ENCODE measurements at places on chromosomes 3 and 15. TPM values are rescaled to one million over a fixed set of nuclear protein-coding genes. Genes with fewer than 3 reads are reported as not detected.
A peak's percentile ranks its signal among the peaks of the same experiment; 100 is the strongest.

SCN11A gene
- total RNA-seq, result 0.12 TPM

DNA sequence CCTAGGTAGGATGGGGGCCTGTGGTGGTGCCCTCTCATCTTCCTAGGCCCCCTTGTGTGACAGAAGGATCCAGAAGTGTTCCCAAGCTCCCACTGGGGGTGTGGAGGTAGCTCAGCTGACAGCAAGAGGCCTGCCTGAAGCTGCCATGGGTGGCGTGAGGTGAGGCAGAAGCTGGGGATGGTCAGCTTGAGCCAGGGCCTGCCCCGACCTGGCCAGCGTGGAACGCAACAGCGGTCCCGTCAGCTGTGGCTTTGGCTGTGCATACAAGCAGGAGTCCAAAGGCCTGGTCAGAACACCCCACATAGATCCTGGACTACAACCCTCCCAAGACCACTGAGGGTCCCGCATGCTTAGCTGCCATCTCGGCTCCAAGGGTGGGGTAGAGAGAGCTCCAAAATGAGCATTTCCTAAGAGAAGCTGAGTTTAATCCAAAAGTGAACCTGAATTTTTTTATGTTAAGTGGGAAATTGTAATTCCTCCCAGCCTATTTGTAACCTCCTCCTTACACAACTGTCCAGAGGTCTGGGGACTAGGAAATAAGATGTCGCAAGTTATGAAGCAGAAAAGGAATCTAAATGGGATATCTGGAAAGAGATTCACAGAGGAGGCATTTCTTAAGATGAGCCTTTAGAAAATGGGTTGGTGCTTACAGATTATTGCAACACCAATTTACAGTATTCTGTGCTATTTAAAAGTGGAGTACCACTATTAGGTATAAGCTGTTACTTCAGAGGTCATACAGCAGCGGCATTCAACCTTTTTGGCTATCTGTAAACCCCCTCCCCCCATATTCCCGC, 9.9 kb upstream of the PLA2G4D start:
- peaks cover 19% of the 10 kb centered on the region for H3K27me3 ChIP-seq
- no peaks in the 10 kb centered on the region for H3K36me3 ChIP-seq
- H3K27ac ChIP-seq, result no peak overlapping the region
- DNase-seq, result no peak

DNA sequence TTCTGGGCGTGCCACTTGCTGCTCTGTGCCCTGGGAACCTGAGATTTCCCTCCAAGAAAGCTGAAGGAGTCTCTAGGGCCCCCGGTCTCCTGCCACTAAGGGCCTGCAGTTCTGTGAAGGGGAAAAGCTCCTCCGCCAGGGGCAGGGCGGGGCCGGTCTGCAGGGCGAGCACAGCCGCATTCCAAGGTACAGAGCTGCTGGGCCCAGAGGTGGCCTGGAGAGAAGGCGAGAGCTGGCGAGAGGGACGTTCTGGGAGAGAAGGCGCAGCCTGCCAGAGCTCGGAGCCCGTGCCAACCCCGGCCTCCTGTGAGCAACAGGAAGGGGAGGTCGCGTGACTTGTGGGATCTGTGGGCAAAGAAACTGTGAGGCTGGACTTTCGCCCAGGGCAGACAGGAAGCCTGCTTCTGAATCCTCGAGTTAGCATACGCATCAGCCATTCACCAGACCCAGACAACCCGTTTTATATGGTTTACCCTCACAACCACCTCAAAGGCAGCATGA, 500.4 kb downstream of the SHQ1 start:
- peak; percentile 71 for DNase-seq
- H3K4me1 ChIP-seq, result peaks cover 61% of the 10 kb centered on the region
- no peaks in the 10 kb centered on the region for H3K27me3 ChIP-seq

CACNA2D2 gene
- 0.70 TPM for total RNA-seq

ALDH1A2 gene
- total RNA-seq, result 0.90 TPM

DNA sequence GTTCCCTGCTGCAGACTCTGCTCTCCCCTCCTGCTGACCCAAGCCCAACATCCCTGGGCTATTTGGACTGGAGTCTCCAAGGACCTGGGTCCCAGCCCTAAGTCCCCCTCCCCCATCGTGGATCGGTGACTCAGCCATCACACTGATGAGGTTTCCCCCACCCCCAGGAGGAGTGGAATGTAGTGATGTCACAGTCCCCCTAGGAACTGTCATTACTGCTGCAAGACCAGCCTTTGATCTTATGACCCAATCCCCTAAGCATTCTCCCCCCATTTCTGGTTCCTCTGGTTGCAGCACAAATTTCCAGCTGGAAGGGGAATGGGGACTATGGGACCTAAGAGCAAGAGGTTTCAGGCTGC, 63.4 kb upstream of the CSPG4 start:
- H3K27ac ChIP-seq, result no peak overlapping the region
- no peaks in the 10 kb centered on the region for H3K27me3 ChIP-seq
- no peak for DNase-seq
- H3K4me3 ChIP-seq, result no peak overlapping the region
- no peaks in the 10 kb centered on the region for H3K36me3 ChIP-seq

DNA sequence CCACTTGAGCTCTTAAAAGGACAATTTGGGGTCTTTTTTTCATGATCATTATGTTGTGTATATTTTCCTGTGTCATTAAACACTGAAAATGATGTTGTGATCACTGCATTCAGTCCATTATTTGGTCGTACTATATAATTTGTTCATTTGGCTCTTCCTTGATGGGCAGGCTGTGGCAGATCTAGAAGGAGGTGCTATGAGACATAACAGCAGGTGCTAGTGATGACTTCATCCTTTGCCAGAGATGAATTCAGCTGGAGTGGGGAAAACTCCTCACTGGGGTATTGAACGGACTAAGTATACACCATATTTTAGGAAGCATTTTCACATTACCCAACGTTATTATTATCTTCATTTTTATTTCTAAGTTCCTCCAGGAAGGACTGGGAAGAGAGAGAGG, 12.0 kb downstream of the CMTM7 start:
- H3K4me1 ChIP-seq, result peaks cover 61% of the 10 kb centered on the region
- H3K4me3 ChIP-seq, result no peak overlapping the region
- no peaks in the 10 kb centered on the region for H3K27me3 ChIP-seq
- peaks cover 25% of the 10 kb centered on the region for H3K36me3 ChIP-seq
- H3K27ac ChIP-seq, result no peak overlapping the region

GRCh38 chr3:34268032-34268709, 469.7 kb downstream of the PDCD6IP start:
- no peak for DNase-seq
- H3K4me3 ChIP-seq, result no peak overlapping the region
- no peaks in the 10 kb centered on the region for H3K4me1 ChIP-seq
- no peak overlapping the region for H3K27ac ChIP-seq
- no peaks in the 10 kb centered on the region for H3K36me3 ChIP-seq

- H3K4me1 ChIP-seq, result no peaks in the 10 kb centered on the region
- H3K27me3 ChIP-seq, result no peaks in the 10 kb centered on the region
- H3K4me3 ChIP-seq, result no peak overlapping the region
- no peak overlapping the region for H3K27ac ChIP-seq
These were observed 10.1 kb upstream of the STRIT1 start for GRCh38 chr3:155303540-155304097.

- no peak overlapping the region for H3K4me3 ChIP-seq
- H3K27me3 ChIP-seq, result no peaks in the 10 kb centered on the region
- no peak overlapping the region for H3K27ac ChIP-seq
- H3K4me1 ChIP-seq, result no peaks in the 10 kb centered on the region
These were observed 893.5 kb downstream of the TUSC7 start for GRCh38 chr3:117603097-117603496.

ADPRH gene
- total RNA-seq, result 5.8 TPM

DNA sequence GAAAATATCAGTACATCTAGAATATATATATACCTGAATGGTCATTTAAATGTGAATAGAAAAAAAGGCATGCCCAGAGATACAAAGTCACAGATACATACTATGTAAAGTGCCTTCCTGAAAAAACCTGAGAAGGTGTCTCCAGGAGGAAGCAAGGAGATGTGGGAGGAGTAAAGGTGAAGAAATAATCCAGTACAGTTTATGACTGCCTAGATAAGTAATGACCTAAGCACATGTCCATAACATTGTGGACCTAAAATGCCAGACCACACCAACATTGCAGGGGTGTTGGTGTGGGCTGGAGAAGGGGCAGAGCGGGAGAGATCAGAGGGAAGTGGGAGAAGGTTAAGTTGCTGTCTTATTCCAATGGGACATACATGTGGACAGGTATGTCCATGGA, 226.9 kb downstream of the ZNF621 start:
- no peaks in the 10 kb centered on the region for H3K4me1 ChIP-seq
- H3K27ac ChIP-seq, result no peak overlapping the region
- peaks cover 17% of the 10 kb centered on the region for H3K27me3 ChIP-seq
- DNase-seq, result no peak
- no peak overlapping the region for H3K4me3 ChIP-seq

Data from activated naive CD8-positive, alpha-beta T cell treated with anti-CD3 and anti-CD28 coated beads for 36 hours (primary cell).